HAP-1 (cell line): ENCODE measurements at places on chromosomes 2 and 18.

DNA sequence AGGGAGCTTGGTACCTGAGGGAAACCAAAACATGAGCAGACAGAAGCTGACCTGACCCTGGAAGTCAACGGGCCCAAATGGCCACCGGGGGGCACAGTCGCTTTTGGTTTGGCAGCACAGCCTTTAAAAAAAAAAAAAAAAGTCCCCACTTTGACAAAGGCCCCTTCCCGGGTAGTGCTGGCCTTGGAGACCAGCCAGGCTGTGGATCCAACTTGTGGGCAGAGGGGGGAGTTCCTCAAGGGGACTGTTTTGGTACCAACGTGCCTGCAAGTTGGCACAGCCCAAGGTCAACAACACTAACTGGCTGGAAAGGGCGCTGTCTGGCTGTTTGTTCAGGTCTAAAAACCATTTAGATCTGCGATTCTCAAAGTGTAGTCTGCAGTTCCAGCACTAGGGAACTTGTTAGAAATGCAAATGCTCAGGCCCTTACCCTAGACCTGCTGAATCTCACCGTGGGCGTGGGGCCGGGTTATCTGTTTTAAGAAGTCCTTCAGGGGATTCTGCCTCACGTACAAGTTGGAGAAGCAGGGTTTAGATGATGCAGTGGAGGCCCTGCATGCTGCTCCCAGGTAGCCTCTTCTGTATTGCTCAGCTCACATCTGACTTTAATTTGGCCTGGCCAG lies 83.0 kb downstream of the LPIN1 start:
- DNase-seq: peak; percentile 19

- no peak for DNase-seq
These were observed 131.0 kb downstream of the ALPK2 start for GRCh38 chr18:58497845-58498244.

GRCh38 chr2:109123586-109124201 lies 5.3 kb upstream of the SH3RF3 start:
- no peak for DNase-seq

DNA sequence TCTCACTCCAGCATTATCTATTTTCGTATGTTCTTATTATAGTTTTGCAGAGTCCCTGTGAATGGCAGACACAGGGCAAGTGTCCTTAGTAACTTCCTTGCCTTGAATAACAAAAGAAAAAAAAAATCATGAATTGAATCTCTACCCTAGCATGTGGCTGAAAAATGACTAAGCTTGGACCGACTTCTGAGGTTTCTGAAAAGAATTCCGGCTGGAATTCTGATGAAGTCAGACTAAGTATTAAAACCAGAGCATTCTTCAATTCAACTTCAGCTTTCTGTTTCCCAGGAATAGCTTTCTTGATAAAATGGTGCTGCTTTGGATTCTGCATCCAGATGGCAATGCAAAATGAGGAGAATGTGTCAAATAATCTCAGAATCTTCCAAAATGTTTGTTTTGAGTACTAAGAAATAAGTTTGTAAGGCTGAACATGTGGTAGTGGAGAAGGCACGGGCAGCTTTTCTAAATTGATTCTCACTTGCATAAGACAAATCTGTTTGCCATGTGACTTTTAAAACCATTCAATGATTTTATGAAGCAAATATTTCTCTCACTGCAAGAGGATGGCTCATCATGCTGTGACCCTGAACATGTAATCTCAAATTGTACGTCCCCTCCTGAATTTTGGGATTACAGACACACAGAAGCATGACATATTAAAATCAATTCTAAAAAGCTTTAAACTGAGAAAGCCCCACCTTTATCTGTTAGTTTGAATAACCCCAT lies 1462.8 kb upstream of the LRRTM1 start:
- DNase-seq: peak; percentile 30

DNA sequence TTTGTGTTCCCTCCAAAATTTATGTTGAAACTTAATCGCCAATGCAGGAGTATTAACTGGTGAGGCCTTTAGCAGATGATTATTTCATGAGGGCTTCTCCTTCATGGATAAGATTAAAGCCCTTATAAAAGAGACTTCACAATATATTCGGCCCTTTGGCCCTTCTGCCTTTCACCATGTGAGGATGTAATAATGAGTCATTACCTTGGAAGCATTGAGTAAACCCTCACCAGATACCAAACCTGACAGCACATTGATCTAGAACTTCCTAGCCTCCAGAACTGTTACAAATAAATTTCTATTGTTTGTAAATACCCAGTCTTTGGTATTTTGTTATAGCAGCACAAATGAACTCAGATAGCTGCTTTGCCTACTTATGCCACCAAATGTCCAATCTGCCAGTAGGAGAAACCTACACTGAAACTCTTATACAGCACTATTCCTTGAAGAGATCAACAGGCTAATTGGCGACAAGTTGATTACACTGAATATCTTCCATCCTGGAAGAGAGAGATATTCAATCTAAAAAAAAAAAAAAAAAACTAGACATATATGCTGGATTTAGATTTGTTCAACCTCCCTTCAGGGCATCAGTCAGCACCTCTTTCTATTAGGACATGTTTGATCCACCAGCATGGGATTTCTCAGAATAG lies 125.9 kb upstream of the COL5A2 start:
- no peak for DNase-seq

GRCh38 chr2:158125756-158126498 lies 24.3 kb downstream of the UPP2 start:
- DNase-seq: no peak

GRCh38 chr2:143764261-143764660 lies 635.0 kb downstream of the ARHGAP15 start:
- DNase-seq: no peak

GRCh38 chr2:238388794-238389193 lies 37.9 kb upstream of the ASB1 start:
- DNase-seq: no peak

DNA sequence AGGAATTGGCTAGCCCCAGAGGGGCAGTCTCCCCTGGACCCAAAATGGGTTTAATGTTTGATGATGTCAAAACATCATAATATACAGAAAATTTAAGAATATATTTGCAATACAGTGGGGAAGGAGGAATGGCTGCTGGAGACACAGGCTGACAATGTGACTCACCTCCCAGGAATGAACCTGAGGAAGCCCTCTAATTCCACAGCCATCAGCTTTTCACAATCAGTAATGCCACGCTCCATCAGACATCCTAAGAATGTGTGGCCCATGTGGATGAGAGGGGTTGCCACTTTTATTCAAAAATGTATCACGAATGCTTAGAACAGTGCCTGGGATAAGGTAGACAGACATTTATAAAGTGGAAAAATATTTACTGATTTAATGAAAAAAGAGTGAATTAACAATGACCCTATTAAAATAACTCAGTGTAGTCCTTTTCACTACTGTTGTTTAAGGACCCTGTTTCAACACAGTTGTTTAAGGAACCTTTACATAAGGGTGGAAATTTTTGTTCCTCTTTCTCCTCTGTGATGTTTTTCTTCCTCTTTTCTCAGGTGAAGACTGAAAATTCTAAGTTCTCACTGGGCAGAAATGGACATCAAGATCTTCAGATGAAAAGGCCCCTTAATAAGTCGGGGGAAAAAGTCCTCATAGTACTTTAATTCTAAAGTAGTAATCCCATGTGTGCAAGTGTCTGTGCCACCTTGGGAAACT lies 17.5 kb upstream of the TMEM163 start:
- DNase-seq: no peak

DNA sequence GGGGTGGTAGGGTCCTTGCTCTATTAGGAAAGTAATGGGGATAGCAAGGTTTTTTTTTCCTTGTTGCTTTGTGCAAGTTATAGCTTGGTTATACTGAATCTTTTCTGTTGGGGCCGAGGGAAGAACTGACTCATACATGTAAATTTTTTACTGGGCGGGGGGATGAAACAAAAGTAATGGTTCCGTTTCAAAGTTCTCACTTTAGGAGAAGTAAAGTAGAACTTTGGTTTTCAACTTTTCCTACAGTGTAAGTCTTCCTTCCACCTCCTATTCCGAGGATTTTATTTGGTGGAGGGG lies 1.1 kb downstream of the AFTPH start:
- DNase-seq: no peak

- DNase-seq: no peak
These were observed 2.1 kb upstream of the SMAD2 start for GRCh38 chr18:47932603-47933002.

DNA sequence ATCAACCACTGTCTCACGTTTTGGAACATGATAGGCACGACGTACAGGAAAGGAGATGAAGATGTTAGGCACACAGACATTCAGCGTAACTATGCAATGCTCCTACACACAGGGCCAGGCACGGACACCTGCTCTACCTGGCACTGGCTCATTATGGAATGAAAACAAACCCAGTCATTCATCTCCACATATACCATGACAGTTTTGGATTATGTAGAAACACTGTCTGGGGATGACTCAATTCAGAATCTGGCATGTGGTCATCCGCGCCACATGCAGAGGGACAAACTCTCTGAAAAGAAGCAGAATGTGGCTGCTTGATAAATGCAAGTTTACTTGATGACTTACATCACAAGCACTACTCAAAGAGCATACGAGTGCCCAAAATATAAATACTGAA lies 29.5 kb upstream of the NFU1 start:
- DNase-seq: no peak

DNA sequence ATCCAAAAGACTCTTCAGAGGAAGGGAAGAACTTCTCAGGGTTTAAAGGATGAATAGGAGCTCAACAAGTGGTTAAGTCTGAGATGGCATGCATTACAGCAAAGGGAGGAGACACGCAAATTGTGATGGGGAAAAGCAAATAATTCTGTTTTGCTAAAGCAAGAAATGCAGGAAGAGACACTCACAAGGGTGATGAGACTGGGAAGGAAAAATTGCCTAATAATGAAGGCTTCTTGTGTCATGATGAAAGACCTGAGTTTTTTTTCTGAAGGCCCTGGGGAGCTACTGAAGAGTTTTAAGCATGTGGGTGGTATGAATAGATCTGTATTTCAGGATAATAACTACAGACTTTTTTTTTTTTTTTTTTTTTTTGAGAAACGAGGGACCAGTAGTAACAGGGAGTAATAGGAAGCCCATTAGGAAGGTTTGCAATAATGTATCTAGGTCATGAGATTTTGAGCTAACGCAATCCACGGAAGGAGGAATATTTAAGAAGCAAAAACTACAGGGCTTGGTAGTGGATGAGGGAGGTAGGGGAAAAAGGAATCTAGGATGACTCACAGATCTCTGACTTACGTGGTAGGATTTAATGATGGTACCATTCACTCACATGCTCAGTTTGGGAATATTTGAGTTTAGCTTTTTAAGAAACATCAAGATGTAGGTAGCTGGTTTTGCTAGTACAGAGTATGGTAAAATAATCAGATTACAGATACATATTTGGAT lies 16.0 kb upstream of the SERPINB3 start:
- DNase-seq: no peak

DNA sequence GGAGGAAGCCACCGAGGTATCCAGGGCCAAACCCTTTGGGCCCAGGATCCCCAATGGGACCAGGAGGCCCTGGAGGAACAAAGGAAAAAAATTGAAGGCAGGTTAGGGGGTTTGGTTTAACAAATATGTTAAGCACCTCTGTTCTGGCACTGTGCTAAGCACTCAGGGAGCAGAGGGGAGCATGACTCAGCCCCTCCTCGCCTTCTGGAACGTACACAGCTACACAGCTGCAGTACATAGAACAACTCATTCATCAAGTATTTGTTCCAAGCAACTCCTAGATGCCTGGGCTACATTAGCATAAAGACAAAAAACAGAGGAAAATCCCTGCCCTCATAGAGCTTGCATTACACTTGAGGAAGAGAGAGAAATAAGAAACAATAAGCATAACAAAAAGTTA lies 153.6 kb downstream of the COL4A4 start:
- no peak for DNase-seq

GRCh38 chr2:189521699-189522434 lies 58.7 kb downstream of the SLC40A1 start:
- no peak for DNase-seq

GRCh38 chr2:75533135-75533534 lies 27.6 kb downstream of the EVA1A start:
- DNase-seq: no peak

- DNase-seq: peak; percentile 12
These were observed 90.1 kb downstream of the LBH start for GRCh38 chr2:30321466-30321865.

GRCh38 chr18:55510809-55511208 lies 77.2 kb downstream of the TCF4 start:
- no peak for DNase-seq

- no peak for DNase-seq
These were observed 60.9 kb upstream of the KLF7 start for GRCh38 chr2:207226671-207227061.

DNA sequence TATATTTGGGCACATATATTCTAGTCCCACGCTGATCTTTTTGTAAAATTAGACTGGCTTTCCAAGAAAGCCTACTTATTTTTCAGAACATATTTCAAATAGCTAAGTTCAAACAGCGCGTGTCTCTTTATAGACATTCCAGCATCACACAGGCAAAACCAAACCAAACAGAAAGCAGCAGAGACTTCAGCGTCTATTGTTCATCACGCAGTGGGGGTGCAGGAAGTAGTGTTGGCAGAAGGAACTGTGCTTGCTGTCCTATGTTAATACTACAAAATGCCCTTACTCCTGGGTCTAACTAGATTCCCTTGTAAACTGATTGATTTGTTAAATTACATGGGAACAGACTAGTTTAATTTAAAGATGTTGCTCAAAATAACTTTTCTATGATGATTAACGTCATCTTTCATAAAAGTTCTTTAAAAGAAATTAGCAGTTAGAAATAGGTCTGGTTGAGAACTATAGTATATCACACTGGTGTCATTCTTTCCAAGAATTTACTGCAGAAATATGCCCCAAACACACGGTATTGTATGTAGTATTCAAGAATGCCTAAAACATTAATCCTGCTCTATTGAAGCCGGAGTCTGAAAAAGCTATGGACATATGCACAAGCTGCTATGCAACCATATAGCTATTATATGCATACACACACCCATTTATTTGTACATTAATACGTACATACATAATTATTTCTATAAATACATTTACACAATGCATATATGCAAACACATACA lies 436.3 kb downstream of the CBLN2 start:
- DNase-seq: peak; percentile 16

DNA sequence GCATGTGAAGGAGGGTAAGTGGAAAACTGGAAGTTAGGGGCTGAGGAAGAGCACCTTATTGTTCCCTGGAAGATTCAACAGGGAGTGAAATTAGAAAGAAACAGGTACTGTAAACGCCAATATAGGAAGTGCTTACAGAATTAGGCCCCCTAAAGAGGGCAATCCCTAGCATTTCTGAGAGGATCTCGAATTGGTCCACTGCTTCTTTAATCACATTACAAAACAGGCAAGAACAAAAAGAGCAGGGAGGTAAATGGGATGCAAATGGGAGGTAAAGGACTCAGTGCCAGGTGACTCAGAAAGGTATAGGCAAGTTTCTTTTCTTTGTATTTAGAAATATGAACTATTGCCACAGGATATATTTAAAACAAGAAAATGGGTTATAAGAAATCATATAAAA lies 116.4 kb upstream of the FANCL start:
- no peak for DNase-seq

GRCh38 chr2:234355021-234355720 lies 141.7 kb downstream of the ARL4C start:
- DNase-seq: no peak

- DNase-seq: peak; percentile 44
These were observed 38.0 kb downstream of the CYP1B1 start for GRCh38 chr2:38037757-38038621.
